ENCODE measurements at places on chromosomes 6 and 20. TPM values are rescaled to one million over a fixed set of nuclear protein-coding genes. Genes with fewer than 3 reads are reported as not detected.

Gene RAB44
- 0.03 TPM for total RNA-seq

Gene LHFPL5
- not detected for total RNA-seq

Gene UNC93A
- total RNA-seq = not detected

Gene ANKRD60
- total RNA-seq = not detected

Gene IGF2R
- 26.5 TPM for total RNA-seq

Gene SCP2D1
- total RNA-seq = not detected

Gene ZNF311
- 0.19 TPM for total RNA-seq

Gene TCP11
- total RNA-seq = not detected

Gene MICB
- total RNA-seq = 6.2 TPM

Gene FAM110A
- 10.7 TPM for total RNA-seq

Gene GSTA2
- not detected for total RNA-seq

Gene MYLIP
- total RNA-seq = 2.1 TPM

Gene NXT1
- 64.5 TPM for total RNA-seq

Gene DOK5
- not detected for total RNA-seq

Gene GINS1
- total RNA-seq = 32.2 TPM

Gene ULBP3
- total RNA-seq = 2.9 TPM

Gene TXLNB
- total RNA-seq = not detected

Gene STMND1
- not detected for total RNA-seq

Gene HUS1B
- total RNA-seq = 0.38 TPM

Gene GLP1R
- total RNA-seq = not detected

Gene BPI
- total RNA-seq = not detected

Gene IL20RA
- total RNA-seq = 0.03 TPM

Gene MAS1
- not detected for total RNA-seq

Gene C6orf163
- 0.20 TPM for total RNA-seq

Gene ENPP5
- not detected for total RNA-seq

Gene GNAS-AS1
- not detected for total RNA-seq

Gene TUBB2B
- 14.1 TPM for total RNA-seq

Gene MYCT1
- not detected for total RNA-seq

Gene CST7
- not detected for total RNA-seq

Gene HLA-DOA
- not detected for total RNA-seq

Gene CNR1
- 0.46 TPM for total RNA-seq

Gene SIRPD
- not detected for total RNA-seq

Gene NKAIN2
- not detected for total RNA-seq

Gene PACSIN1
- not detected for total RNA-seq

Gene CDSN
- total RNA-seq = not detected

Gene LRRC73
- total RNA-seq = 0.88 TPM

Gene MYBL2
- total RNA-seq = 83.7 TPM

Gene SLC26A8
- total RNA-seq = not detected

Gene ABHD16B
- not detected for total RNA-seq

Gene TMC2
- total RNA-seq = not detected

Gene PPP1R3G
- 1.6 TPM for total RNA-seq

Gene NFYA
- total RNA-seq = 9.8 TPM

Gene SYNDIG1
- 1.4 TPM for total RNA-seq

Gene CALHM6
- total RNA-seq = not detected

Gene TTK
- 18.9 TPM for total RNA-seq

Gene ID4
- 0.72 TPM for total RNA-seq

Gene GGTLC1
- not detected for total RNA-seq

Gene GSTA1
- not detected for total RNA-seq

Data from A549 treated with GW870086 at 1 μM for 4 hours (cell line).